Stimulated activated CD4-positive, alpha-beta T cell treated with anti-CD3 and anti-CD28 coated beads, TNF-alpha, amount 100 ng/mL, for 4 hours (primary cell): ENCODE measurements at places on chromosomes 1 and 21.

GRCh38 chr1:80533093-80533492 is 1267.6 kb upstream of the ADGRL2 start:
- DNase-seq = no peak

- no peak for DNase-seq
Observed at GRCh38 chr1:116993286-116993685, 8.3 kb upstream of the CD101 start.

DNA sequence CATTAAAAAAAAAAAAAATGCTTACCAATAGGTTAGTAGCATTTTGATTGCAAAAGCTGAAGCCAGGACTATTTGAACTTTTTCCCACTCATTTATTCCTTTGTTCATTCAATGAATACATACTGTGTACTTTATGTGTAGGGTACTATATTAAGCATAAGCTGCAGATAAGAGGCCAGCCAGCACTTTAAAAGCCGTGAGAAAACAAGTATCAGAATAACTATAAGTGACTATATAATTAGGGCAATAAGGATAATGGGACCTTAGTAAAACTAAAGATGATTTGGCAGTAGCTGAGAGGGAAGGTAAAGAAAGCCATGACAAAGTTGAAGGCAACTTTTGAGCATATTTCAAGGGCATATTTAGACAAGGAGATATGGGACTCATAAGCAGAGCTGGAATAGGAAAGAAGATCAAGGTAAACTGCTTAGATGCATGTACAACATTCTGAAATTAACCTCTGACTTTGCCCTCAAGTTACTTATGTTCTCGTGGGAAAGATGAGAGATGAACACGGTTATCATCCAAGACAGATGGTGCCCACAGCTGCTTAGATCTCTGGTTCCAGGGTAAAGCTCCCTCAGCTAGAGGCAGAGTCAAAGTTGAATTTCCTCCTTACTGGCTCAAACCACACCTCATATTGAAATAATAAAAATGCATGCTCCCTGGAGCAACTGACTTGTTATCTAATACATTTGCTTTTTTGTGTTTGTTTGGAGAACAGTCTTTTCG is 44.0 kb upstream of the FMO2 start:
- no peak for DNase-seq

DNA sequence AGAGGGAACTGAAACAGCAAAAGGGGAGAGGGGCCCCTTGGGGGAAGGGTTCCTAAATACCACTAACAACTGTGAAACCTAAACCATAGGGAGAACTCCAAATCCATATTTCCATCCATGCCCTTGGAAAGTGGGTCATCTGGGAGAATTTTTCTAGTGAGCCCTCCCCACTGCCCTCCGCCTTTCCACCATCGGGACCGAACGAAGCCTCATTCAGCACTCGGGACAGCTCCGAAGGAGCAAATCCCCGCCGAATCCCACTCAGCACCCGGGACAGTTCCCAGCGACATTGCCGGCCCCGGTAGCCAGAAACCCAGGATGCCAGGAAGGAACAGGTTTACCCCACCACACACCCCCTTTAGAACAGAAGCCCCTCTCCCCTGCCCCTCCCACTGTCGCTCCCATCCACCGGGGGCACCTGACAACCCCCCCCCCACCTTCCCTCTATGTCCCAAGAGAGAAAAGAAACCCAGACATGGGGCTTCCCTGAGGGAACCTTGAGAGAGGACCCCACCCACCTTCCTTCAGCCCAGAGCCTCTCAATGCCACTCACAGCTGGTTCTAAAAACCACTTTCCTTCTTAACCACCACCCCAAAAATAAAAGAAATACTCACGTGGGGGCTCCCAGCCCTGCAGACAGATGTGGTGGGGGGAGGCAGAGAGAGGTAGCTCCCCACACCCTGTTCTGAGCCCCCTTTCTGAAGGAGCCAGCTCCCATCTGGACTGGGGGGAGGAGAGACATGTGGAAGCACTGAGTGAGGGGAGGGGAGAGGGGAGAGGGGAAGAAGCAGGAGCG is 4.5 kb downstream of the DLGAP3 start:
- peak; percentile 12 for DNase-seq

DNA sequence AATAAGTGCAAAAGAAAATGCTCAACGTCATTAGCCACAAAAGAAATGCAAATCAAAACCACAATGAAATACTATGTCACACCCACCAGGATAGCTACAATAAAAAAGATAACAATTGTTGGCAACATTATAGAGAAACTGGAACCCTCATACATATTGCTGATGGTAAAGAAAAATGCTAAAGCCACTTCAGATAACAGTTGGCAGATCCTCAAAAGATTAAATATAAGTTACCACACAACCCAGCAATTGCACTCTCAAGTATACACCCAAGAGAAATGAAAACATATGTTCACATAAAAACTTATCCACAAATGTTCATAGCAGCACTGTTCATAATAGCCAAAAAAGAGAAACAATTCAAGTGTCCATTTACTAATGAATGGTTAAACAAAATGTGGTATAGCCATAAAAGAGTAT is 20.7 kb downstream of the TRIM33 start:
- DNase-seq = no peak

DNA sequence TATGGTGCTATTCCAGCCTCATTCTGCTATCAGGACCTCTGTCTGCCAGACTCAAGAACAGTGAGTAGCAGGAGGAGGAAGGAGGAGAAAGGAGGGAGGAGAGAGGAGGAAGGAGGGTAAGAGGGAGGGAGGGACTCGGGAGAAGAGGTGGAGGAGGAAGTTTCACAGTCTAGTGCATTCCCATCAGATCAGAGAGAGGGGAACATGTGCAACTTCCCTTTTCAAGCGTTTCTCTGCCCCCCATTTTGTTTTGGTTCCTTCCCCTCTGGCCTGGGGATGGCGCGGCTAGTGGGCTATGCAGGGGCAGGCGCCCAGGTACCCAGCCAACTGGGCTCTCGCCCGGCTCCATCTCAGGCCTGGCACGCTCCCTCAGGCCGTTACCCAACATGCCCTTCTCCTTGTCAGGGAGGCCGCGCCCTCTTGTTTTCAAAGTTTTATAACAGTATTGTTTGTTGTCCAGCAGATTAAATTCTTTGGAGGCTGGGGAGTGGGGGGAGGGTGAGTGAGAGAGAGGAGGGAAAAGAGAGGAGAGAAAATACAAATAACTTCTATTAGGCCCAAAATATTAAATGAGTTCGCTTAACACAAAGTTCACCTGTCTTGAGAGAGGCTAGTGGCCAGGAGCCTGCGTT is 56.0 kb downstream of the CD46 start:
- no peak for DNase-seq

DNA sequence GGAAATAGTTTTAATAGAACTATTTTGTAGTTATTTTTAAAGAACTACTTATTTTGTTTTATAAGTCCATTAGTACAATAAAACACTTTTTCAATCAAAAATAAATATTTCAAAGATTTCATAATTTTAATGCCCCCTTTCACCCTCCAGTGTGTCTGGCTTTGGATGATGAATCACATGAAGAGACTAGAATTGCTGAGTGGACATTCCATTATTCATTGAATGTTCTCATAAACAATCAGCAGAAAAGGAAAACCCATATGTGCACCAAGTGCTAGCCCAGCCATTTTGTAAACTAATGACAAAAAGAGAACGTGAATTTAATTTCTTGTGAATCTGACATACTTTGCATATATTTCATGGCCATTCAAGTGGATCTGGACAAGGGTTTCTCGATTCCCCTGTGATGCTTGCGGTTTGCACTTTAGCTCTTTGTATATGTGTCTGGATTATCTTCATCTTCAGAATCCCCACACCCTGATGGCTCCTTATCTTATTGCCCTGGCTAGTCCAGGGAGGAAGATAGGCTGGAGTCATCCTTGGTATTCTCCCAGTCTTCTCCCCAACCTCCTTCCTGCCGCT is 20.7 kb upstream of the CHIA start:
- DNase-seq = no peak

- DNase-seq = no peak
Observed at GRCh38 chr1:9529190-9529589, 10.1 kb upstream of the SLC25A33 start.

GRCh38 chr1:41764656-41765055 is 154.1 kb downstream of the HIVEP3 start:
- no peak for DNase-seq

GRCh38 chr1:182335771-182336566 is 55.6 kb downstream of the GLUL start:
- no peak for DNase-seq

GRCh38 chr1:157595356-157595755 is 2.5 kb downstream of the FCRL4 start:
- DNase-seq = no peak

GRCh38 chr1:197144570-197145325 is 1.7 kb downstream of the ASPM start:
- DNase-seq = no peak

GRCh38 chr1:150207281-150207971 is 28.5 kb downstream of the ANP32E start:
- DNase-seq = no peak
